ENCODE measurements at places on chromosomes 2 and 18.
A peak's percentile ranks its signal among the peaks of the same experiment; 100 is the strongest.

DNA sequence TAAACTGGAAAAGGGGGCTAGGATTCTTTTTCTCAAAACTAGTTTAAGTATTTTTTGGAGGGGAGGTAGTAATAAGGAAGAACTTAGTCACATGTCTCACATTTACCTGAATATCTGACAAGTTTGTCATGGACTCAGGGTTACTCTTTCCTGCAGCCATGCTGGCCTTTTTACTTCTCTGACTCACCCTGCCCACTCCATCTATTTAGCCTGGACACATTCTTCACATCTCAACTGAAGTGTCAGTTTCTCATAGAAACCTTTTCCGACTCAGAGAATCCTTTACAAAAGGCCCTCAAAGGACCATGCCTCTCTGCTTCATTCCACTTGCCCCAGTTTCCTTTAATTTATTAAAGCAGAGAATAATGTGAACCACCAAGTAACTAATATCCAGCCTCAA is 42.6 kb downstream of the SCN7A start:
- no peak for DNase-seq

DNA sequence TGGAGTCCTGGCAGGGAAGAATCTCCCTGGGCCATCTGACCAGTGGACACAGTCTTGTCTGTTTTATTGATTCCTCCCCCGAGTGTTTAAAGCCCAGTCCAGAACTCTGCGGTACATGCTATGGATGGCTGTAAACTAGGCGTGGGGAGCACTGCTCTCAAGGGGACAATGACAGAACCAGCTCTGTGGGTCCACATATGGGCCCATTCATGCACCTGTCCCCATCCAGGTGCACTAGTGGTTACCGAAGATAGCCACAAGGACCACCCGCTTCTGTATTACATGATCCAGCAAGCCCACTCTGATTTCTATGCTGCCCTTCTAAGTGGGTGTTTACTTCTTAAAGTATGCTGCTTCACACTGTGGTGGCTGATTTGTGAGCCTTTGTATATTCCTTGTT is 21.0 kb downstream of the CHST10 start:
- no peak for DNase-seq

DNA sequence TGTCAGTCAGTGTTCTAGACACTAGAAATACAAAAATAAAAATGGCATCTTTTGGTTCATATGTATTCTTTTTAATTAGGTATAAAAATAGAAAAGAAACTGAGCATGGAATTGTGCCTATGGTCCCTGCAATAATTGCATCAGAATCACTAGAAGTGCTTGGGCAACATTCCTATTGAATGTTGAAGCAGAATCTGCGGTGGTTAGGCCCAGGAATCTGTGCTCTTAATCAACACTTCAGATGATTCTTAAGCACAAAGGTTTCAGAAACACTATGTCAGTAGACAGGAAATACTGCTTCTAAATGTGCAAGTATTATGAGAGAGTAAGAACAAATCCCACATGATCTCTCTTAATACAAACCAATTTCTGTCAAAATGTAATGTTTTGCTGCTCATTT is 20.3 kb upstream of the RBBP8 start:
- DNase-seq: no peak

DNA sequence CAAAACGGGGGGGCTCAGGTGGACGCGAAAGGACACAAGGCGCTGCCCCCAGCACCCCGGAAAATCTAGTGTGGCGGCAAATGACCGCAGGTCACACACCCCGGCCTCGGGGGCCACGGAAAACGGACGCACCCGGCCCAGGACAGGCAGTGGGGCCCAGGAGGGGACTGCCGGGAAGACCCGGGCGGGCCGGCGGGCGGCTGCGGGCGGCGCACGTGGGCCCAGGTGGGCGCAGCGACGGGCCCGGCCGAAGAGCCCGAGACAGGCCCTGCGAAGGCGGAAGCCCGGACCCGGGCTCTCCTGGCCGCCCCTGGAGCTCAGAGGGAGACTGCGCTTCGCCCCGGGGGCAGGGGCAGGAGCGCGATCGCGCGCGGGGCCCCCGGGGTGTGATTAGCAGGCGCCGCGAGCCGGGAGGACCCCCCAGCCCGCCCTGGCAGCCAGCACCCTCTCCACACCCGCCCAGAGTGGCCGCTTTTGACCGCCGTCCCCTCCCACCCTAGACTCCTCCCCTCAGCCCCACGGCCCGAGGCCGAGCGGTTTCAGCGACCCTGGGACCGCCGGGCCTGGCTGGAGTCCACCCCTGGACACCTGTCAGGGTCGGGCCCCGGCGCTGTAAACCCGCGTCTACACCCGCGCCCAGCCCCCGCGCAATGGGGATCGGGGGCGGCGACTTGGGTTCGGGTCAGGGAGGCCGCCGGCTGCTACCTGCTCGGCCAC is 773 bp downstream of the MBP start:
- peak; percentile 34 for DNase-seq

GRCh38 chr2:64400105-64400728 is 53.7 kb upstream of the LGALSL start:
- no peak for DNase-seq

DNA sequence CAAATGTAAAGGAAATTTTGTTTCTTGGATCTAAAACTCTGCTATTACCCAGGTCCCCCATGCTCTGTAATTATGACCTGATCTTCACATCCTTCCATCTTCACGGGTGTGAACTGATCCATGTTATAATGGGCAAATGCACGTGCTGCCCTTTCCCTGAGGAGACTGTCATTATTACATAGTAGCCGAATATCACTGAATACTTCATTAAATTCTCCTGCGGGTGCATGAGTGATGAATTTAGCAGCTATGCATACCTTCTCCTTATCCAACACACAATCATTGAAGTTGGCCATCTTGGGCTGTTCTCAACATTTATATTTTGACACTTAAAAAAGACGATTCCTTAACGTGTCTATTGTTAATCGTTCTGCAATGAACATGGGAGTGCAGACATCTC is 153.4 kb downstream of the BAZ2B start:
- no peak for DNase-seq
